ENCODE measurements at places on chromosomes 6 and 20. TPM values are rescaled to one million over a fixed set of nuclear protein-coding genes. Genes with fewer than 3 reads are reported as not detected.

GRCh38 chr6:16409531-16410441 lies 171.4 kb downstream of the GMPR start:
- no peak for DNase-seq

The BANF2 gene
- not detected for polyA plus RNA-seq

DNA sequence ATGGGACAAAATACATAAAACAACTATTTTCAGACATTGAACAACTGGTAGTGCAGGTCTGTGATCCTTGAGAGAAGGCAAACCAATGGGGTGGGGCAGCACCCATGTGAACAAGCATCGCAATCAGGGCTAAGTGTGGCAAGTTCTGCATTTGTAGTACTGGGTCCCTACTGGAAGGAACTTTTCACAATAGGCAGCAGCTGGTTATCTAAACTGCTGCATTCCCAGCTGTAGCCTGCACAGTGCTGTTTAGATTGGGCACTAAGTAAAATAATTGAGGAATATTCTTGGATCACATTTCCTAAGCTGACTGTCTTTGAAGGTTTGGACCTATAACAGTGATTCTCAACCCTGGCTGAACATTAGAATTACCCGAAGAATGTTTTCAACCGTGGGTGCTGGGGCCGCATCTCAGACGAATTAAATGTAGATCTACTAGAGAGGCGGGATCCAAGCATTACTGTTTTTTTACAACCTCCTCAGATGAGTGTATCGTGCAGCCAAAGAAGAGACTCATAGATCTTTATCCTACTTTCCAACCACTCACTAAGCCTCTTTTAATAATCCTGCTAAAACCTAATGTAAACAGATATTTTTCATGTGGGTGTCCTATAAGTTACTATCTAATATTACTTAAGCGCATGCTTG lies 12.4 kb upstream of the MAP3K4 start:
- DNase-seq = no peak

DNA sequence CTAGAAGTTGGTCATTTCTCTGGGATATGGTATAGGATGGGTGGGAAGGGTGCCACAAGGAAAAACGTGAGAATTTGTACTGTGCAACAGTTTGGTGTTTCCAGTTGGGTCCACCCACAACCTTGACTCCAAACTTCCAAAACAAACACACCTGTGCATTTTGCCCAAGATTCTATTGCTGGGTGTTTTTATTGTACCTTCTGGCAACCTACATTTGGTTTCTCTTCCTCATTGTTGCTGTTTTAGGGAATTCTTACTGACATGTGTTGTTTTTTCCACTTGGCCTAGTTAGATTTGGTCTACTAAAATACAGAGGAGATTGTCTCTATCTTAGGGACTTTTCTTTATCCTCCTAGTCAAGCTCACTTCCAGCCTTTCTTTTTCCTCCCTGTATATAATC lies 16.7 kb downstream of the TULP4 start:
- no peak for DNase-seq

The SGK2 gene
- polyA plus RNA-seq = 1.9 TPM

DNA sequence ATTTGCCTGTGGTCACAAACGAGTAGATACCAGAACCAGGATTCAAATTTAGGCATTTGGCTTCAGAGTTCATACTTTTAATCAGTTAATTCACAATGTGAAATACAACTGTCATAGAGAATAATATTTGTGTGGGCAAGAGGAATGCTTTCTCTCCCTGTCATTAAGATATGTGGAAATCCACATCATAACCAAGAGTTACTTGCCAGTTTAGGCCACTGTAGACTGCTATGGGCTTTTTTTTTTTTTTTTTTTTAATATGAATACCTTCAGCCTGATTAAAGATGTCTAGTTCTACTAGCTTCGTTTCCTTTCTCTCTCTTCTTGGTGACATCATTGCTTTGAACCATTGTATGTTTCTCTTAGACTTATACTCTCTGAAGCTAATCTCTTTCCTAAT lies 244.9 kb downstream of the ZFAND3 start:
- no peak for DNase-seq

The TPD52L1 gene
- 160 TPM for polyA plus RNA-seq

- DNase-seq = no peak
Measured at GRCh38 chr20:33333616-33334015, 50.6 kb downstream of the BPIFB1 start.

GRCh38 chr6:57252975-57253374 lies 30.9 kb upstream of the RAB23 start:
- peak; percentile 69 for DNase-seq

DNA sequence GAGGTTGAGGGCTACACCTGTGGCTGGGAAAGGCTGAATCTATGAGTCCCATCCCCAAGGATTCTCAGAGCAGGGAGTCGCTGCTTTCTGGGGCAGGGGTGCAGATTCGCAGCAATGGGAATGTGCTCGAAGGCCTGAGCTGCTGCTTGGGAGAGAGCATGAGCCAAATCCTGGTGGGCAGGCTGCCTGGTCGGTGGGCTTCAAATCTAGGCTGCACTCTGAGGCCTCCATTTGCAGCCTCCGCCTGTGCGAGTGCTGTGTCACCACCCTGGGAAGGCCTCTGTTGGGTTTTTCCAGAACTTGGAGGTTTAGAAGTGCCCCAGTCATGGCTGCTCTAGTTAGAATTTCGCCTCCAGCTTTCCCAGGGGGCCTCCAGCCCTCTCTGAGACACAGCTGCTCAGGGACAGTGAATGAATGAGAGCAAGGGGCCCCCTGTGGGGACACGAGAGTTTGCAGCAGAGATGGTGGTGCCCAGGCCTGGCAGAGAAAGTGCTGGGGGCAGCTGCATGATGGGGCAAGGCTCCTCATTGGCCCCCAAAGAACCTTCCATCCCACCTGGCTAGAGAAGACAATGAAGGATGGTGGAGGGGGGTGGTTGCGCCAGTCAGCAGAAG lies 31.1 kb upstream of the RNF24 start:
- DNase-seq = no peak

- DNase-seq = no peak
Measured at GRCh38 chr6:145090801-145091585, 644.3 kb downstream of the EPM2A start.

- DNase-seq = no peak
Measured at GRCh38 chr6:167517254-167517916, 192.5 kb downstream of the TTLL2 start.

DNA sequence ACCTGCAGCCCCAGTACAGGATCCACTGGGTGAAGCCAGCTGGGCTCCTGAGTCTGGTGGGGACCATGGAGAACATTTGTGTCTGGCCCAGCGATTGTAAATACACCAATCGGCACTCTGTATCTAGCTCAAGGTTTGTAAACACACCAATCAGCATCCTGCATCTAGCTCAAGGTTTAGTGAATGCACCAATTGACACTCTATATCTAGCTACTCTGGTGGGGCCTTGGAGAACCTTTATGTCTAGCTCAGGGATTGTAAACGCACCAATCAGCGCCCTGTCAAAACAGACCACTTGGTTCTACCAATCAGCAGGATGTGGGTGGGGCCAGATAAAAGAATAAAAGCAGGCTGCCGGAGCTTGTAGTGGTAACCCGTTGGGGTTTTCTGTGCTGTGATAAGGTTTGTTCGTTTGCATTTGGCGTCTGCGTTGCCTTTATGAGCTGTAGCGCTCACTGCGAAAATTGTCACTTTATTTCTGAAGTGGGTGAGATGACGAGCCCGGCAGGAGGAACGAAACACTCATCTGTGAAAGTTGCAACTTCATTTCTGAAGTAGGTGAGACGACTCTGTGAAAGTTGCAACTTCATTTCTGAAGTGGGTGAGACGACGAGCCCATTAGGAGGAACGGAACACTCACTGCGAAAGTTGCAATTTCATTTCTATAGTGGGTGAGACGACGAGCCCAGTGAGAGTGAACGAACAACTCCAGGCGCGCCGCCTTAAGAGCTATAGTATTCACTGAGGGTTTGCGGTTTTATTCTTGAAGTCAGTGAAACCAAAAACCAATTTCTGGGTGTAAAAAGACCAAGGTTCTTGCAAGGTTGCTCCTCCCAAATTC lies 31.1 kb downstream of the SERPINB6 start:
- no peak for DNase-seq

DNA sequence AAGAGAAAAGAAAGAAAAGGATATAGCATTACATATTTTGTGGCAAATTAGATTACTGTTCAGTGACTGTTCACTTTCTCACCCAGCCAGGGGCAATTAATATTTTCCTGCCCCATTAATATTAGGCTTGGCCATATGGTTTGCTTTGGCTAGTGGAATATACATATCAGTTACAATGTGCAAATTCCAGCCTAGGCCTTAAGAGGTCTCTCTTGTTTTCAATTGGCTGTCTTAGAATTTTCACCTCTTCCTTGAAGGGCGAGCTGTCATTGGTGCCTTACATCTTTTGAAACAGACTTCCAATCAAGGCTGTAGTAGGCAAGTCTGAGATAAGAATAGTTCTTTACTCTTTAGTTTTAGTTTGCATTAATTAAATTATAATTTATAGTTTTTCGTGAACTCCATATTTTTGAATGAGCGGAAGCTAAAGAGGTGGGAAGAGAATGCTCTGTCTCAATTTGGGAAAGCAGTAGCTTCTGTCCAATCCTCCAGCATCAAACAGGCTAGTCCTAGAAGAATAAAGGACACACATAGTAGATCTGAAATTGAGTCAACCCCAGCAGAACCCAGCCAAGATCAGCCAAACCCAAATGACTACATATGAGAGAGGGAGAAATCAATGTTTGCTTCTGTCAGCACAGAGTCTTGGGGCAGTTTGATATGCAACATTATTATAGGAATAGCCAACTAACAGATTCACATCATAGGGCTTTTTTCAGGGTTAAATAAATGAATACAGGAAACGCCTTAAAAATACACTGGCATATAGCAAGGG lies 6.3 kb upstream of the CSNK2A1 start:
- no peak for DNase-seq

GRCh38 chr6:156336089-156336488 lies 441.1 kb upstream of the ARID1B start:
- no peak for DNase-seq

The LPIN3 gene
- 10.8 TPM for polyA plus RNA-seq

GRCh38 chr6:120938164-120938875 lies 396.0 kb downstream of the TBC1D32 start:
- no peak for DNase-seq

GRCh38 chr6:56550301-56550700 lies 92.4 kb downstream of the DST start:
- no peak for DNase-seq

GRCh38 chr6:167290786-167291622 lies at the start of gene UNC93A:
Gene UNC93A (plus strand): TSS chr6:167291315. CDS start chr6:167291490, 175 bp downstream.
- DNase-seq = no peak

GRCh38 chr6:14614631-14615030 lies 497.1 kb downstream of the CD83 start:
- no peak for DNase-seq

The IL17F gene
- not detected for polyA plus RNA-seq

- DNase-seq = no peak
Measured at GRCh38 chr6:112202639-112203341, 51.6 kb downstream of the LAMA4 start.

- no peak for DNase-seq
Measured at GRCh38 chr6:105859457-105859856, 226.7 kb upstream of the PRDM1 start.

DNA sequence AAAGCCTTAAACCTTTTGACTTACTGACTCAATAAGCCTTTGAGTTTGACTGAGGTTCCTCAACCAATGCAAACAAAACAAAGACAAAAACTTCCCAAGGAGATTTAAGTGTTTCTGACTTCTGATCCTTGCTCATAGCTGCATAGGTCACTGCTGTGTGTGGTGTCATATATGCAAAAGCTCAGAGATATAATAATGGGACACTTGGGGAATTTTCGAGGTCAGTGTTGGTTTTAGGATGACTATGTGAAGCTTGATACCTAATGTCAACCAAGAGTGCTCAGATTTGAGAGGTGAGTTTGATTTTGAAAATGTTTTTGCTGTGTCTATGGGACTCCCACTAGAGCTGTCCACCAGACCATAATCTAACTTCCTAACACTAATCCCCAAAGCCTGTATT lies 26.2 kb downstream of the ZKSCAN8 start:
- no peak for DNase-seq

The PDE7B gene
- 9.3 TPM for polyA plus RNA-seq

- DNase-seq = no peak
Measured at GRCh38 chr6:39904946-39905639, 29.2 kb downstream of the MOCS1 start.

DNA sequence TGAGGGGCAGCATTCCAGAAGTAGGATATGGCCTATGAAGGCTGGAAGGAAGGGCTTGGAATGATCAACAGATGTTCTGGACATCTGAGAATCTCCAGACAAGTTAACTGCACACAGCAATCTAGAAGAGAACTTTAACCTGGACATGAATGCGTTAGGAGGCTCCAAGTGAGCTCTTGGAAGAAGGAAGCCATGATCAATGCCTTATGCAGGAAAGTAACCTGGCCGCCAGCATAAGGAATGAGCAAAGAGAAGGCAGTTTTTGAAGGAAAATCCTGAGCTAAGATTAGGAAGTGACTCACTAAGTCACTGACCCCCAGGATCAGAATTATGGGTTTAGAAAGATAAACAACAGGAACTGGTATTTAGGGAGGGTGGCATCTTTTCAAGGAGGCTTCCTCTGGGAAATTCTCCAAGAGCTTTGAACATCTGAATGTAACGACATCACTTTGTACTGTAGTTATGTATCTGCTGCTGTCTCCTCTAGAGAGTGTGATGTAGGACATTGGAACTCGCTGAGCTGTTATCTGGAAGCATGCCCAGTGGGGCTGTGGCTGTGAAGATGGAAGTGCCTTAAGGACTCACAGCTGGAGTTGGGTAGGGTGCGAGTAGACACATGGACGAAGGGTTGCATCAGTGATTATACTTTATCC lies 236.8 kb downstream of the PACRG start:
- peak; percentile 55 for DNase-seq

DNA sequence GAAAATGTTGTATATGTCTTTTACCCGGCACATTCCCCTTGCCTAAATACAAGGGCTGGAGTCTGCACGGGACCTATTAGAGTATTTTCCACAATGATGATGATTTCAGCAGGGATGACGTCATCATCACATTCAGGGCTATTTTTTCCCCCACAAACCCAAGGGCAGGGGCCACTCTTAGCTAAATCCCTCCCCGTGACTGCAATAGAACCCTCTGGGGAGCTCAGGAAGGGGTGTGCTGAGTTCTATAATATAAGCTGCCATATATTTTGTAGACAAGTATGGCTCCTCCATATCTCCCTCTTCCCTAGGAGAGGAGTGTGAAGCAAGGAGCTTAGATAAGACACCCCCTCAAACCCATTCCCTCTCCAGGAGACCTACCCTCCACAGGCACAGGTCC lies 11.3 kb upstream of the MAPRE1 start:
- no peak for DNase-seq

DNA sequence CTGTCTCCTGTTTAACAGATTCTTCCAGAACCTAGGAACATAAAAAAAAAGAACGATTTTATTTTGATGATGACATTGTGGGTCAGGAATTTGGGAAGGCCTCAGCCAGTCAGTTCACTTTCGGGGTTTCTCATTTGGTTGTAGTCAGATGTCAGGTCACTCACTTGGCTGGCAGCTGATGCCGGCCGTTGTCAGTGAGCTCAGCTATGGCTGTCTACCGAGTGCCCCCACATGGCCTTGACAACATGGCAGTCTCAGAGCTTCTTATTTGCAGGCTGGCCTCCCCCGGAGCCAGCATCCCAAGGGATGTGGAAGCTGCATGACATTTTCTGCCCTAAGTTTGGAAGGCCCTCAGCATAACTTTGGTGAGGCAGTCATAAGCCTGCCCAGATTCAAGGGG lies 11.5 kb downstream of the RNF217 start:
- DNase-seq = no peak

The KIF25 gene
- 0.53 TPM for polyA plus RNA-seq

All from urinary bladder (tissue), 4 donors.